ENCODE measurements at places on chromosomes 5 and 9.

DNA sequence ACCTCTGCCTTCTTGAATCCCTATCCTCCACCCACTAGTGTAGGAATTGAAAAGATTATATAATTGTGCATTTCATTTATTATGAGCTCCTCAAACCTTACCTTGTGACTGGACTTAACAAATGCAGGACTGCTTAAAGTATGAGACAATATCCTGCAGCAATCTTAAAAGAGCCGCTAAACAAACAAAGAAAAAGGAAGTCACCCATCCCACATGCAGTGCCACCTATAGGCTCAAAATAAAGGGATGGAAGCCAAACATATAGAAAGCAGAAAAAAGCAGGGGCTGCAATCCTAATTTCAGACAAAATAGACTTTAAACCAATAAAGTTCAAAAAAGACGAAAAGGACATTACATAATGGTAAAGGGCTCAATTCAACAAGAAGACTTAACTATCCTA is 8.7 kb downstream of the PCAT7 start:
- DNase-seq: no peak

GRCh38 chr5:154403776-154404387 is 41.9 kb upstream of the SAP30L start:
- DNase-seq: no peak

GRCh38 chr9:120310035-120310434 is 269.9 kb downstream of the CDK5RAP2 start:
- DNase-seq: no peak

DNA sequence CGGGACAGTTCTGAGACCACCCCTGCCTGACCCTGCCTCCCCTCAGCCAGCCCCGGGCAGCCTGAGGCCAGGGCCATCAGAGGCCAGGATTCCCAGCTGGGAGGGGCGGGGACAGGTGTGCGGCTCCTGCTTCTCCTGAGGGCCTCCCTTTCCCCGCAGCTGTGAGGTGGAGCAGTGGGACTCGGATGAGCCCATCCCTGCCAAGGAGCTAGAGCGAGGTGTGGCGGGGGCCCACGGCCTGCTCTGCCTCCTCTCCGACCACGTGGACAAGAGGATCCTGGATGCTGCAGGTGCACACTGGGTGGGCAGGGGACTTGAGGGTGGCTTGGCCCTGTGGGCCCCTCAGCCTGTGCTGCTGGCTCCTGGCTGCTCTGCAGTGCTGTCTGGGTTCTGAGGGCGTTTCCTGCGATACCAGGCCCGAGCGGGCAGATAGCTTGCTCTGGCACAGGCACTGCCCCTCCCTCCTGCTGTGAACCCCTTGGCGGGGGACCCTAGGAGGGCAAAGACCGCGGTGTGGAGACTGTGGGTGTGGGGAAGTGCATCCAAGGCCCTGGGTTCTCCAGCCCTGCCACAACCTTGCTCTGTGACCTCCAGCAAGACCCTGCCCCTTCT is 2.3 kb downstream of the GRHPR start:
- DNase-seq: no peak

DNA sequence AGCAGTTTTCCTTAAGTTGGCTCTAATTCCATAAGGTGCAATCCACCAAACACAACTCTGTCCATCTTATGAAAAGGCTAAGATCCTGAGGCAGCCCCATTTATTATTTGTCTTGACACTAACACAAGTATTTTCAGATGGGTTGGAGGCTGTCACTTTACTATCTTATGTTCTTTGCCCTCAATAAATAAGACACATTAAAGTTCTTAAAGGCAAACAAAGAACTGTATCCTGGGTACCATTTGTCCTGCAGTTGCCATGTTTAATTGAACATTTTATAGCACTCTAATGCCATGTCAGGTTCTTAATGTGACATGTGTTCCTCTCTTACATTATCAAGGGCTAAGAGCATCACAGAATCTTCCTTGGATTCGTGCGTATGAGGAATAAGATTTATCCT is 189.5 kb upstream of the SNX2 start:
- no peak for DNase-seq

GRCh38 chr9:16398691-16399090 is 471.8 kb downstream of the BNC2 start:
- no peak for DNase-seq

- no peak for DNase-seq
Measured at GRCh38 chr5:96329886-96330529, 103.0 kb downstream of the PCSK1 start.

- DNase-seq: no peak
Measured at GRCh38 chr5:664343-664993, 28.7 kb downstream of the TPPP start.

GRCh38 chr9:86594724-86595123 is 240.5 kb upstream of the TUT7 start:
- DNase-seq: no peak
